ENCODE measurements at places on chromosomes 16 and 17.

GRCh38 chr16:71467810-71468209 is 5.8 kb upstream of the ZNF23 start:
- no peak for DNase-seq

- DNase-seq: no peak
Observed at GRCh38 chr17:77332034-77332971, 191.5 kb downstream of the SEC14L1 start.

- no peak for DNase-seq
Observed at GRCh38 chr16:22007509-22008214, at the start of gene MOSMO. Gene MOSMO, plus strand, starts transcription at chr16:22008111. Its CDS starts 191 bp downstream, at chr16:22008302.

- DNase-seq: no peak
Observed at GRCh38 chr16:13521356-13521755, 398.6 kb upstream of the ERCC4 start.

GRCh38 chr17:57539529-57540301 is 205.4 kb downstream of the CCDC182 start:
- no peak for DNase-seq

GRCh38 chr17:39823407-39824054 is 40.6 kb downstream of the IKZF3 start:
- no peak for DNase-seq

- no peak for DNase-seq
Observed at GRCh38 chr17:11917415-11917814, 79.9 kb downstream of the ZNF18 start.

DNA sequence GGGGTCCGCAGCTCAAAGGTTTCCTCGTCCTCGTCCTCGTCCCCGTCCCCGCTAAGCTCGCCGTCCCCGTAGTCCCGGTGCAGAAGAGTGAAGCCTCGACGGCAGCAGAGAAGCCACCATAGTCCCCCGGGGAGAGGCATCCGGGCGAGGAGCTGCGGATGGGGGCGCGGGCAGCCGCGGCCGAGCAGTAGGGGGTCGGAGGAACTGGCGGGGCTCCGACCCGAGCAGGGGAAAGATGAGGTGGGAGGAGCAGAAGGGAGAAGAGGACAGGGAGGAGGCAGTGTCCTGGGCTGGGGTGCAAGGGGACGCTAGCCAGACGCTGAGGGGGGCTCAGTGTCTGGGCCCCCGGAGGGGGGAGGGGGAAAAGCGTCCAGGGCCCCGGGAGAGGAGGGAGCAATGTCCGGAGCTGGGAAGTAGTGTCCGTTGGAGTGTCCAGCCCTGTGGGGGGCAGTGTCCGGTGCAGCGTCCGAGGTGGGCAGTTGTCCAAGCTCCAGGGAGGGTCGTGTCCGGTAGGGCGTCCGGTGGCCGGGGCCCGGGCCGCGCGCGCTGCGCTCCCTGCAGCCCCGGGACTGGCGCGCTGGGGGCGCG is at the start of gene PLEKHH3:
PLEKHH3 (minus strand) TSS at position 571 of the 588 bp plus-strand sequence; CDS start at position 140, 431 bp downstream.
- no peak for DNase-seq

DNA sequence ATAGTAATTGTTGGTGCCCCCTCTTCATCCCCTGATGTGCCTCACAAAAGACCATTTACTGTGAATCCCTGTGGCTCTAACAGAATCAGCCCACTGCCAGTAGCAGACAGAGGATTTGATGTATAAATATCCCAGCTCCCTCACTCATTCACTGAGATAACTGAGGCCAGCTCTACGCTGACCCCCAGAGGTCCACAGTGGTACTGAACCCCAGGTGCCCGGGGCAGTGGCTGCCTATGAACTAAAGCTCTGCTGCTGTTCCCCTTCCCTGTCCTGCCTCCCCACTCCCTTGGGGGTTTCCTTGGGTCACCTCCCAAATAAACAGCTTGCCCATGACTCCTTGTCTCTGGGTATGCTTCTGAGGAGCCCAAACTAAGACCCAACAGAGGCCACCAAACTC is 295.8 kb downstream of the FOXL1 start:
- DNase-seq: no peak

- DNase-seq: no peak
Observed at GRCh38 chr17:30237296-30238002, 2.0 kb upstream of the SLC6A4 start.

DNA sequence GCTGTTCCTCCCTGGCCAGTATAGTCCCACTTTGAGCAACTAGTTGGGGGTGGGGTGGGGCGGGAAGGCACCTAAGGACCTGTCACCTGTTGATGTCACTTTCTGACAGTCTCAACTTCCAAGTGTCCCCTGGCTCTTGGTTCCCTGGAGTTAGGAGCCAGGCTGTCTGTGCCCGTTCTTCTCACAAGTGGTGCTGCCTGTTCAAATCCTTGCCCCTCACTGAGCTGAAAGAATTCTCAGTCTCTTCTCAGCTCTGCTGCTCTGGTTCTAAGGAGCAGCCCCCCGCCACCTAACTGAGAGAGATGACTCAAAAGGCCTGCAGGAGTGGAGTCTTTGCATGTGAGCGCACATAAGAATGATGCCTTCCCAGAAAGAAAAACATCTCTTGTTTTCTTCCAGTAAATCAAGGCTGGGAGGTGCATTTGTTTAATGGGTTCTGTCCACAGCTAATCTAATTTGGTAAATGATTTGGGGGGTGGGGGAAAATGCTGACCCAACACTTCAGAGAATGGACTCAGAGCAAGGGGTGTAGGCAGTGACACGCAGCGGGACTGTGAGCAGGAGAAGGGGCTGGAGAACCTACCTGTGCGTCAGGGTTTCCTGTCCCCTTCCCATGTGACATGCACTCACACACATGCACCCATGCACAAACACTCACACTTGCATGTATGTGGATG is 78.2 kb upstream of the NLRP1 start:
- DNase-seq: no peak

DNA sequence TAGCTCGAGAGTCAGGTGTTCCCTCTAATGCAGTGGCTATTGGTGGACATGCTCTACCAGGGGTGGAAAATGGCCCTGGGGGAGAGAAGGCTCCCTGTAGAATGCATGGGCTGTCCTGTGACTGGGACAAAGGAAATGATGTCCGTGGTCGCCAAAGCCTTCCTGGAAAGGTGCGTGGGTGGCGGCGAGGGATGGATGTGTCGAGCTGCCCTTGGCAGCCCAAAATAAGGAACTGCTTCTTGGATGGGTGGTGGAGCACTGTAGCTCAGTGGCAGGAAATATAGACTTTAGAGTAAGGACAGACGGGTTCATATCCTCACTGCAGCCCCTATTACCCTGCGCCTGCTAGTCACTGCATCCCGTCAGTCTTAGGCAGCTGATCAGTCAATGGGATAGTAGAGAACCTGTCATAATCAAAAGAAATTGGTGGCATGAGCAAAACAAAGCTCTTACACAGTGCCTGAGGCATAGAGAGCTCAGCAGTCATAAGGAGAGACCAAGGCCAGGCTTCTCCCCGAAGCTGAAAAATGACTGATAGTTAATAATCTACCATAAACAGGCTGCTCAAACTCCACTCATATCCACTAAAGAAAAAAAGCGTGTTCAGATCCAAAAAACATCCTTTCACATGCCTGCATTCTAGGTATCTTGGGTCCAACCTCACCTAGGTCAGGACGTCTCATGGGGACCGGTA is 123.5 kb upstream of the PLCG2 start:
- no peak for DNase-seq

GRCh38 chr16:71853413-71853812 is 7.6 kb downstream of the ATXN1L start:
- no peak for DNase-seq

DNA sequence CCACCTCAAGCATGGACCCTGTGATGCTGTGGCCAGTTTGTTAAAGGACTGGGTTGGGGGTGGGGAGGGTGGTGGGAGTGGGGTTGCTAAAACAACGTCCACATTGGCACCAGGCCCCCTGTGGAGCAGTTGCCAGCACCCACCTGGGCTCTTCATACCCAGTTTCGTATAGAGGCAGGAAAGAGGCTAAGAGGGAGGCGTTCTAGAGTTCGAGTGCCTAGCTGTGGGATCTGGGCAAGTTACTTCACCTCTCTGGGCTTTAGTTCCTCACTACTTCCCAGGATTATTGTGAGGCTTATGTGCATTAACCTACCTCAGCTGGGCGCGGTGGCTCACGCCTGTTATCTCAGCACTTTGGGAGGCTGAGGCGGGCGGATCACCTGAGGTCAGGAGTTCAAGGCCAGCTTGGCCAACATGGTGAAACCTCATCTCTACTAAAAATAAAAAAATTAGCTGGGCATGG is 1.4 kb downstream of the MFAP4 start:
- DNase-seq: no peak

- no peak for DNase-seq
Observed at GRCh38 chr16:61871837-61872777, 164.1 kb downstream of the CDH8 start.

GRCh38 chr17:77884019-77884418 is 74.5 kb upstream of the TNRC6C start:
- DNase-seq: no peak

- DNase-seq: peak; percentile 60
Observed at GRCh38 chr16:3514621-3515020, 13.8 kb downstream of the CLUAP1 start.

DNA sequence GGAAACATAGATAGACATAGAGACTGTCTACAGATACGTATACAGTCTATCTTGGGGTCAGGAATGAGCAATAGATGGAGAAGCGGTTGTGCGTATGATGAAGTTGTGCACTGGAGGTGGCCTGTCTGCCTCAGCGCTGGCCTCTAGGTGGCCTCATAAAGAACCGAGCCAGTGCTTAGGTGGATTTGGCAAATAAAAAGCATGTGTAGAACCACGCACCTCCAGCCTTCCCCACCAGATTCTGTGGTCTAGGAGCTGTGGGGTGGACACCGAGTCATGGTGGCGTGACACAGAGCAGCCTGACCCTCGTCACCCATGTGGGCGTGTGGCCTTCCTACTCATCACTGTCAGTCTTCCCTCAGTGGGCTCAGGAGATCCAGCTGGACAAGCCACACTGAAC is 34.0 kb downstream of the PGS1 start:
- DNase-seq: no peak

GRCh38 chr17:2064980-2065785 is 10.3 kb downstream of the HIC1 start:
- no peak for DNase-seq

GRCh38 chr16:23678430-23679273 is at the start of gene PLK1:
Gene PLK1, plus strand, starts transcription at chr16:23678889. Its CDS starts 44 bp downstream, at chr16:23678933.
- no peak for DNase-seq

- DNase-seq: no peak
Observed at GRCh38 chr17:60138769-60139437, 10.9 kb upstream of the CA4 start.

GRCh38 chr17:79047923-79048825 is 24.2 kb downstream of the C1QTNF1 start:
- no peak for DNase-seq

DNA sequence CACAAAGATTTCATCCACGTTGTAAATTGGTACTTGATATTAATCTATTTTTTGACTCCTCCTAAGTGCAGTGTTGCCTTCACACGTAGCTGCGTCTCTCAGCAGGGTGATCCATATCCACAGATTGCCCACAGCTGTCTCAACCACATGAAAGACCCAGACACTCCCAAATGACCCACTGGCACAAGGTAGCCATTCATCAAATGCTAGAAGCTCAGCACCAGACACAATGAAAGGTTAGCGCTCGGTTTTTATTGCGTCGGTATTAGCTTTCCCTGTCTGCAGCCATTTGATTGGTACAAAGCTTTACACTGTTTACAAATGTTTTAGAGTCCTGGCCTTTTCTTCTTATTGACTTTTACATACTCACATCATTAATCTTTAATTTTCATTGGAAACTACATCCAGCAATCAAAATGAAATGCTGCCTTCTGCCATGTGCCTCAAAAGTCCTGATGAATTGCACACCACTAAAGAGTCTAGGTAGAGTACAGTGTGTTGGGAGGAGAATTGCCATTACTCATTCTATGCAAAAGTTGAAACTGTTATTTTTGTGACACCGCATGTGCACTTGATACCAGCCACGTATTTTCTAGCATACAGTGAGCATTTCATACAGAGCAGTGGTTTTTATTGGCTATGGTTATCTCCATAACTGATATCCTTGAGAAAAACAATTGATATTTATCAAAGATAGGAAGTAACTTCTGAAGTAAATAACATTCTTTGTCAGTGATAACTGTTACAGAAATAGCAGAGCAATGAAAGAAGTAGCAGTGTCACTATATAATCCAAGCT is 127.3 kb upstream of the NUDT7 start:
- no peak for DNase-seq

- peak; percentile 30 for DNase-seq
Observed at GRCh38 chr17:35141681-35142466, at the start of gene NLE1. Gene NLE1, minus strand, starts transcription at chr17:35142303. Its CDS starts 28 bp downstream, at chr17:35142275.

DNA sequence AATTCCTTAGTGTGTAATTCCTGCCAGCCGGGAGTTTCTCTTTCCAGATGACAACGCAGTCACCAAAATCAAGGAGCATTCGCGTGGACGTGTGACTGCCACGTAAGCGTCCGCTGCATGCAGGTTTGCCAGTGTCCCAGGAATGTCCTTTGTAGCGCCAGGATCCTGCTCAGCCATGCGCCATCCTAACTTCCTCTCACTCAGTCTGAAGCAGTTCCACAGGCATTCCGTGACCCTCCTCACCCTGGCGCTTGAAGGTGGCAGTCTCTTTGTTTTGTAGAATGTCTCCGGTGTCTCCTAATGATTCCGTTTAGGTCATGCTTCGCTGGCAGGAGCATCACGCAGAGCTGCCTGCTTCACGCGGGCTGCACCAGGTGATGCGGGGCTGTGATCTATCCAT is 88.6 kb downstream of the RPTOR start:
- no peak for DNase-seq

GRCh38 chr16:59236804-59237458 is 502.8 kb upstream of the GOT2 start:
- DNase-seq: no peak

GRCh38 chr17:37079735-37080134 is 131.0 kb downstream of the AATF start:
- no peak for DNase-seq

- DNase-seq: no peak
Observed at GRCh38 chr17:60148373-60148772, 1.4 kb upstream of the CA4 start.

DNA sequence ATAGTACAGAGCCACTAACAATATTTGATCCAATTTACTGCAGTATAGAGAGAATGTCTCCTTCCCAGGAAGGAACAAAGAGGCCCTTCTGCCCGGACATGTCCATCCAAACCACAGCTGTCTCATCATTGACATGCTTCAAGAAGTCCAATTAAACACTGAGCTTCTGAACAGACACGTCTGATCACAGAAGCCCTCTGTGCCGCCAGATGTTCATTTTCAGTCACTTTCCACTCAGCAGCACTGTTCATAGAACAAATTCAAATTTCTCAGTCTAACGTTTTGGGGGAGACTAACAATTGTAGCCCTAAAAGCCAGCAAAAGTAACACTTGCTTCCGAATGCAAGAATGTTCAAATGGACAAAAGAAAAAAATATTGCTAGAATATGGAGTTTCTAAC is 15.3 kb downstream of the ZC3H7A start:
- no peak for DNase-seq

- DNase-seq: no peak
Observed at GRCh38 chr17:8015957-8016631, 13.7 kb downstream of the GUCY2D start.

DNA sequence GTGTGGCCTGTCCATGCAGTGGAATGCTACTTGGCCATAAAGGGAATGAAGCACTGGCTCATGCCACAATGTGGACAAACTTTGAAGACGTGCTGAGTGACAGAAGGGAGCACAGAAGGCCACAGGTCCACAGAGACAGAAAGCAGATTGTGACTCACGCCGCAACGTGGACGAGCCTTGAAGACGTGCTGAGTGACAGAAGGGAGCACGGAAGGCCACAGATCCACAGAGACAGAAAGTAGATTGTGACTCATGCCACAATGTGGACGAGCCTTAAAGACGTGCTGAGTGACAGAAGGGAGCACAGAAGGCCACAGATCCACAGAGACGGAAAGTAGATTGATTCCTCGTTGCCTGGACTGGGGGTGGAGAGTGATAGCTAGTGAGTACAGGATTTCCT is 19.2 kb downstream of the ZC3H18 start:
- no peak for DNase-seq

- no peak for DNase-seq
Observed at GRCh38 chr16:57741660-57742191, 6.2 kb downstream of the KATNB1 start.
